ENCODE measurements at places on chromosomes 12 and 14.

GRCh38 chr14:54048736-54049135 is 92.1 kb upstream of the BMP4 start:
- DNase-seq = no peak

DNA sequence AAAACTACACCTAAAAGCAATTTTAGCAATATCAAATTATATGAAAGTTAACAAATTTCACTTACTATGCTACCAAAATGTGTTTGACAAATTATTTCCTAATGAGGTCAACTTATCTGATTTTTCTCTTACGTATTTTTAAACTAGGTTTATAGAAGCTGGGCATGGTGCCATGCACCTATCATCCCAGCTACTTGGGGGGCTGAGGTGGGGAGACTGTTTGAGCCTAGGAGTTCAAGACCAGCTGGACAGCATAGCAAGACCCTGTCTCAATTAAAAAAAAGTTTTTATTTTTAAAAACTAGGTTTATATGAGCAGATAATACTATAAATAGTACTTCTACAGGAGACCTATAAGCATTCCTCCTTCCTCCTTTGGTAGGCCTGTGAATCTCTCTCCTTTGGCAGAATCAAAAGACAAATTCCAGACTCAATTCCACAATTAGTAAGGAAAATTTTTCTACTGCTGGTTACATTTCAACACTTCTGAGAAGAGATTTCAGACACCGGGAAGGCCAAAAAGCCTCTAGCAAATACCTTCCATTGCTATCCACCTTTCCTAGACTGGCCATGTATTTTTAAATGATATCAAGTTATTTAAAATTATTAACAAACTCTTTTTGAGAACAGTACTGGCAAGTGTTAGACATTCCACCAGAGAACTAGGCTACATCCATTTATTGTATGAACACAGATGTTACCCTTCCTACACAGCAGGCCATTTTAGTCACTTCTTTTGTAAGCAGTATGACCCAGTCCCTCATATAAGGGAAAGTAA is 34.4 kb downstream of the CDK17 start:
- peak; percentile 18 for DNase-seq

DNA sequence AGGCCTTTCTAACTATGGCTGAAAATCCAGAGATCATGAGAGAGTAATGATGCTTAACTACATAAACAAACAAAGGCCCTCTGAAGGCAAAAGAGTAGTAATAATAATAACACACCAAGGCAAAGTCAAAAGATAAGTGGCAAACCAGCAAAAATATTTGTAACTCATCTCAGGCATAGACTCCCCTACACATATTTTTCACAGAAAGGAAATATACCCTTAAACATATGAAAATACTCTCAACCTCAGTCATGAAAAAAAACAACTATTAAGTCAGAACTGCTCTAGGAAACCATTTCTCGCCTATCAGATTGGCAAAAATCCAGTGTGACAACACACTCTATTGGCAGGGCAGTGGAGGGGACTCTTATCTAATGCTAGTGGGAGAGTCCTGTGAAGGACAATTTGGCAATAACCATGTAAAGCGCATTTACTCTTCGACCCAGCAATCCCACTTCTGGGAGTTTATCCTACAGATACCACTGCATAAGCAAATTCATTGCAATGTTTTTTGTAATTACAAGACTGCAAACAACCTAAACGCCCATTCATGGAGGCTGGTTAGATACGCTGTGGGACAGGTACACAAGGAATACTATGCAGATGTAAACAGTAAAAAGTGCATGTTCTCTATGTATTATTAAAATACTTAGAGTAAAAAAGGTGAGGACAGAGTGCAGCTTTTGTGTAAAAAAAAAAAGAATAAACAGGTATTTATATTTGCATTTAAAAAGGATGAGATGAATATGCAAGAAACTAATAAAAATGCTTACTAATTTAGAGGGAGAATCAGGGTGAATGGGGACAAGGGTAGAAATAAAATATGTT is 26.0 kb upstream of the IL22 start:
- no peak for DNase-seq

DNA sequence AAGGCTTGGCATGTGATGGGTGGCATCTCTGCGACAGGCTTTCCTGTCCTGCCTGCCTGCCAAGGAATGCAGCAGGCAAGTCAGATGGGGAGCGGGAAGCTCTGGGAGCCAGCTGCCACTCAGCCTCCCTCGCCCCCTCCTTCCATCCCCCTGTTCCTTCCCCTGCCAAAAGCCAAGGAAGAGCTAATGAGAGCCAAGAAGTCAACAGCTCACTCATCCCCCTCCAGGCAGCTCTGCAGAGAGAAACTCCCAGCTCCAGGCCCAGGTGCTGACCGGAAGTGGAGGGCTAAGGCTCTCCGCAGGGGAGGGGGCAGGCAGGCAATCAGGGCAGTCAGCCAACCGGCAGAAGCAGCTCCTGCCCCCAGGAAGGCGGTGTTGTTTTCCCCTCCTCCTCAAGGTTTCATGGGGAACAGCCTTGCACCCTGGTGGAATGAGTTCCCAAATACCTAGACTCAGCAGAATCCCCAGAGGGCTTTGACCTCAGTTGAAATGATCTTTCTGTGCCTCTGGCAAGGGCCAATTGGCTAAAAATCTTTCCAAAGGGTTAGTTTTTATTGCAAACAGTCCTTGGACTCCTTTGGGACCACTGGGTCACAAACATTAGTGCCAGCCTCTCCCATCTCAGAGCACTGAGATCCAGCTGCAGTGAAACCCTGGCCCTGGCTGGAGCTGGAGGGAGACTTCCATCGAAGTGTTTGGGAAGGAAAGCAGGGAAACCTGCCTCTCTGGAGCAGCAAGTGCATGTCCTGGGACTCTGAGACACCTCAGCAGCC is 349.1 kb downstream of the DPF3 start:
- peak; percentile 31 for DNase-seq

- DNase-seq = no peak
Observed at GRCh38 chr14:55964091-55964490, 154.1 kb upstream of the PELI2 start.

GRCh38 chr14:77641534-77642341 is 25.3 kb upstream of the SPTLC2 start:
- peak; percentile 58 for DNase-seq

DNA sequence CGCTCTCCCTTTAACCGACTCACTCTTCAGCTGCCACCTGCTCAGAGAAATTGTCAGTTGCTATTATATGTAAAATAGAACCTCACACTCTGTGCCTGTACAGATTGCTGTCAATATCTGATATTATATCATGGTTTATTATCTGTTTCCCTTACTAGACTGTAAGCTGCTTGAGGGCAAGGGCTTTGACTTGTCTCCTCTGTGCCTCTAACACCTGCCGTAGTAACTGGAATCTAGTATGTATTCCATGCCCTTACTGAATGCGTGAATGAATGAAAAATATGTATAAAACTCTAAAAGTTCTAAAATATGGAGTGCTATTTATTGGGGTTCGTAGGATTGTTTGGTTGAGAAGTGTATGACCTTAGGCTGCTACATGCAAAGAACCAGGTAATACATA is 1.7 kb upstream of the CD69 start:
- DNase-seq = no peak

DNA sequence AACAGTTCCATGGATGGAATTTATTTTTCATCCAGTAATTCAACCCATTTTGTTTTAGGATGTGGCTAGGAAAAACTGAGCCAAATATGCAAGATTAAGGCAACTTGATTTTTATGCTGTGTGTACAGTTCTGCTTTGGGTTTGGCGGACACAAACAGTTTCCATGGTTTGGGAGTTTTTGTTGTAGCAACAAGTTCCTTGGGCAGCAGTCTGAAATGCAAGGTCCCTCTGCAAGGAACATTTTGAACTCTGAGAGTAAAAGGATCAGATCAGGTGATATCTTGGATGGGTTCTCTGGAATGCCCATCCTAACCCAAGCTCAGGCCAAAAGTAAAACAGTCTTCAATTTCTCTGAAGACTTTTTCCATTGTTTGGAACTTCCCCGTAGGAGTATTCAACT is 161.2 kb downstream of the TMX1 start:
- DNase-seq = no peak

DNA sequence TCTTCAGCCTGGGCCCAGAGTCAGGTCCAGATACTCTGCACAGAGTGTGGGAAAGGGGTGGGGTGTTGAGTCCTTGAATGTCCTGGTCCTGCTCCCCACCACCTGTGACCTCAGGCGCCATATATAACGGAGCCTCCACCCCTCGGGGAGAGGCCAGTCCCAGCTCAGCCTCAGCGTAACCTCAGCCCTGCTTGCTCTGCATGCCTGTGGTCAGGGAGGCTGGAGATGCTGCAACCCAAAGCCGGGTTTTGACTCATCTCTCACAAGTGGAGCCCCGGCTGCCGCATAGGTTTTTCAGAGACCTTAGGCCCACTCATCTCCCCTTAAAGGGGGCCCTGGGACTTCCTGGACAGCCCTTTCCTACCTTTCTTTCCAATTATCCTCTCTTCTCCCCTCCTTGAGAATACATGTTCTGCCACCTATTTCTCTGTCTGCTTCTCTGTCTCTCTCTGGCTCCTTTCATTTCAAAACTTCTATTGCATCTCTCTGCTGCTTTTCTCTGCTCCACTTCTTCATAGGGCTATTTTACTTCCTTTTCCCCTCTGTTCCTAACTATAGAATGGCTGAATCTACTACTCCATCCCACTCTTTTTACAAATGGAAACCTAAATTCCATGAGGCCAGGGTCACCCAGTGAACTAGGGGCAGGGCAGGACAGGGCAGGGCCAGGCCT is 1.2 kb downstream of the ITGB7 start:
- peak; percentile 82 for DNase-seq

DNA sequence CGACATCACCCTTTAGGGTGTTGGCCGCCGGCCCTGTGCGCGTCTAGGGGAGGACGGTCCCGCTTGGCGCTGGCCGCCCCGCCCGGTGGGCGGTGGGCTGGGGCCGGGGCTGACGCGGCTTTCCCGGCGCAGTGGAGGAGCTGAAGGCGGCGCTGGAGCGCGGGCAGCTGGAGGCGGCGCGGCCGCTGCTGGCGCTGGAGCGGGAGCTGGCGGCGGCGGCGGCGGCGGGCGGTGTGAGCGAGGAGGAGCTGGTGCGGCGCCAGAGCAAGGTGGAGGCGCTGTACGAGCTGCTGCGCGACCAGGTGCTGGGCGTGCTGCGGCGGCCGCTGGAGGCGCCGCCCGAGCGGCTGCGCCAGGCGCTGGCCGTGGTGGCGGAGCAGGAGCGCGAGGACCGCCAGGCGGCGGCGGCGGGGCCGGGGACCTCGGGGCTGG is 3.6 kb downstream of the TNFAIP2 start:
- DNase-seq = no peak

GRCh38 chr12:104632724-104633201 is 176.0 kb downstream of the CHST11 start:
- DNase-seq = peak; percentile 72

GRCh38 chr12:52945389-52946232 is 3.3 kb upstream of the KRT18 start:
- DNase-seq = peak; percentile 67

DNA sequence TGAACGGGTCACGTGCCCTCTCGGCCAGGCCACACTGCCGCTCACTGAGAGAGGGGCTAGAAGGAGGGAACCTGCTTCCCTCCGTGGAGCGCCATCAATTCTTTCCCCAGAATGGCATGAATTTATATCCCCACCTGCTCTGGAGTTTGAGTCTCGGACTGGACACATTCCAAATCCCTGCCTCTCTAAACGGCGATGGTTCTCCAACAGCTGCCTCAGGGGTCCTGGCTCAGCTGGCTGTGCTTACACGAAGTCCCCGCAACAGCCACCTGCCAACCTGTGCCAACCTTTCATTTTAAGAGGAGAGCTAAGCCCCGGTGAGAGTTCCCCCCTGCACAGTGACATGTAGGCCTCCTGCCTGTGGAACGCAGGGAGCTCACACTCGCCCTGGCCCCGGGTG is 73.2 kb downstream of the RIMBP2 start:
- no peak for DNase-seq

GRCh38 chr12:132731574-132731973 is 20.9 kb downstream of the PGAM5 start:
- DNase-seq = no peak

- no peak for DNase-seq
Observed at GRCh38 chr14:101134851-101135433, 231.4 kb upstream of the RTL1 start.

DNA sequence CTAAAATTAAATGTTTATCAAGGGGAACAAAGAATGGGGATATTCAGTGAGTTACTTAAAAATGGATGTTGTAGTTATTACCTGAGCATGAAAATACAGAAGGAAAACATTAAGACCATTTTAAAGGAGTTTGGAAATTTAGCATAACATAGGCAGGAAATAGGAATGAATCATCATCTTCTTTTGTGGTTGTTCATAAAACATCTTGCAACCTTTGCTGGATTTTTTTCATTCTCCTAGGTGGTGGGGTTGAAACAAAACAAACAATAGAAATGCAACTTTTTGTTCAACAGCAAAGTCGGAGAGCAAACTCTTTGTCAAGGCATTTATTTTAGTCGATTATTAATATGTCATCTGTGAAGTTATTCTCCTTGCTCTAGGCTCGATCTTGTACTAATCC is 275.1 kb downstream of the IPO8 start:
- DNase-seq = peak; percentile 23

DNA sequence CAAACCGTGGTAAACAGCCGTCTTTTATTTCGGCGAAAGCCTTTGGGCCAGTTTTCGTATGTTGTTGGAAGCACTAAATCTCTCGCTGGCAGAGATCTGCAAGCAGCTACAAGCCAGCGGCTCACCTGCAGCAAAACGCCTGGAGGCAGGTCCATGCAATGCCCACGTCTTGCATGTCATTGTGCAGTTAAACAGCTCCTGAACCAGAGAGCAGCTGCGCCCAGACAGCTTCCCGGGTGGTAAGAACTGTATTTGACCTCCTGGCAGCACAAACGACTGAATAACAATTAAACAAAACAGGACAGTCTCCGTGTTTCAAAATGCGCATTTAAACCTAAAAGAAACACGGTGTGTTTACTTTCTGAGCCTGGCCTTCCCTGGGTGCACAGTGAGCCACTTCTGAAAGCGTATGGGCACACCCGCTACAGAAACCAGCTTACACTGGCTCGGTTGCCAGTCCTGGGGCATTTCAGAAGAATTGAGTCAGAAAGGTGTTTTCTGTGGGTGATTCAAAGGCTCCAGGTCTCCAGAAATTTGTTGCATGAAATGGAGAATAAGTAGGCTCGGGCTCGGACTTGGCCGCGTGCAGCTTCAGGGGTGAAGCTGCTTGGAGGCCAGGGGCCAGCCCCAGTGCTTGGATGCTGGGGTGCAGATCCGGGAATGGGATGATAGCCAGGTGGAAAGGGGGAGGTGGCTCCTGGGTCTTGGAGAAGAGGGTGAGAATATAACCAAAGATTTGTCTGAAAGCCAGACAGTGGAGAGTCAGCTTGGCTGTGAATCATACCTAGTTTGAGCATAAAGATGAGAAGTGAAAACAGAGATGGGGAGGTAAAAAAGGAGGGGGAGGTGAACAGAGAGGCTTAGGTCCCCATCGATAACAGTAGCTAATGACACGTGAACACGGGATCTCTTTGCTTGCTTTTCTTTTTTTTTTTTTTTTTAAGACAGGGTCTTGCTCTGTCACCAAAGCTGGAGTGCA is 24.9 kb upstream of the FZD10 start:
- no peak for DNase-seq

DNA sequence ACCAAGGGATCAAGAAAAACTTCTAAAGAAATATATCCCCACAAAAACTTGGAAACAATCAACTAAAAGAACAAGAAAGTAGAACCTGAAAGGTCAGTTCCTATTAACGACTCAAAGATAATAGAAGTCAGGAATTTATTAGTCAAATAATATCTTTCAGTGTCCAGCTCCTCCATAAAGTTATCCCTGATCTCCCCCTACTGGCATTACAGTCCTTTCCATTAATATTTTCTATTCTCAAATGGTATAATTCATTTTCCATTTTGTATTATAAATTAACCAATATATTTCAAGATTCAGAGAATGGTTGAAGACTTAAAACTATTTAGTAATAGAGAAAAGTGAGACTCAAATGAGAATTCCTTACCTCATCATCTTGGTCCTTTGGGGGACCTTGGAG is 11.6 kb upstream of the SUPT16H start:
- no peak for DNase-seq

Measured in fibroblast of skin of right quadriceps (primary cell).